AG04450 (cell line): ENCODE measurements at places on chromosomes 1 and 21. TPM values are rescaled to one million over a fixed set of nuclear protein-coding genes. Genes with fewer than 3 reads are reported as not detected.

ACTA1 gene
- not detected in 2 replicates for polyA plus RNA-seq

COL16A1 gene
- polyA plus RNA-seq, result 35.4 and 39.5 TPM in 2 replicates

GRCh38 chr1:213166852-213167251 is 115.8 kb downstream of the RPS6KC1 start:
- DNase-seq, result no peak

DNA sequence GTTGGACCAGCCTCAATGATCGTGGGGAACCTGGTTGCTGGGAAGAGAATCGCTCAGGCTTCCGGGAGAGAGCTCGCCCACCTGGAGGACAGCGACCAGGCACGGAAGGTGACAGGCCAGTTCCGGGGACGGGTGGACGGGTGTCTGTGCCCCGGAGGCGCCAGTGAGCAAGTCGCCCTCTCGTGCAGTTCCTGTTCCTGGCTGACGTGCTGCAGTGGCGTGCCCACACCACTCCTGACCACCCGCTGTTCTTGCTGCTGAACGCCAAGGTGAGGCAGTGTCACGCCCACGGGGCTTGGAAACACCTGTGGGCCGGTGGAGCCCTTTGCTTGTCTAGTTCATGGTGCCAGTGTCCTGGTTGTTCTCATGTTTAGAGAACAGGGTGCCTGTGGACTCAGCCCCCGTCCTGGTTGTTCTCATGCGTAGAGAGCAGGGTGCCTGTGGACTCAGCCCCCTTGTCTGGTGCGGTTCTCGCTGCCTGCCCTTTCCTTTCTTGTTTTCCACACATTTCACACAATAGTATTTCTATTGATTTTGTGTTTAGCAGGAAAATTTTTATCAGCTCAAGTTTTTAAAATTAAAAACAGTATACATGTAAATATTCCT is 53.1 kb downstream of the S100B start:
- DNase-seq, result no peak

DNA sequence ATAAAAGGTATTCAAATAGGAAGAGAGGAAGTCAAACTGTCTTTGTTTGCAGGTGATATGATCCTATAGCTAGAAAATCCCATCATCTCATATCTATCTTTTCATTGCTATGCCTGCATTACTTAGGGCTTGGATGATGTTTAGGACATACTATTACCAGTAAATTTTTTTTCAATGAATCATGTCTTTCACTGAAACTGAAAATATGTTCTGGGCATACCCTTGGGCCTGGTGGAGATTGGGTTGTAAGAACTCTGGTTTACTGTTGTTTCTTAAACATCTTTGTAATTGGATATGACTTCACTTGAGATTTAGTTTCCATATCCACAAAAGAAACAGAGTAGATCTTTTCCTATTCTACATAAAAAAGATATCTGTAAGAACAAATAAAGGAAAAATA is 502.2 kb upstream of the PRMT6 start:
- DNase-seq, result no peak

DNA sequence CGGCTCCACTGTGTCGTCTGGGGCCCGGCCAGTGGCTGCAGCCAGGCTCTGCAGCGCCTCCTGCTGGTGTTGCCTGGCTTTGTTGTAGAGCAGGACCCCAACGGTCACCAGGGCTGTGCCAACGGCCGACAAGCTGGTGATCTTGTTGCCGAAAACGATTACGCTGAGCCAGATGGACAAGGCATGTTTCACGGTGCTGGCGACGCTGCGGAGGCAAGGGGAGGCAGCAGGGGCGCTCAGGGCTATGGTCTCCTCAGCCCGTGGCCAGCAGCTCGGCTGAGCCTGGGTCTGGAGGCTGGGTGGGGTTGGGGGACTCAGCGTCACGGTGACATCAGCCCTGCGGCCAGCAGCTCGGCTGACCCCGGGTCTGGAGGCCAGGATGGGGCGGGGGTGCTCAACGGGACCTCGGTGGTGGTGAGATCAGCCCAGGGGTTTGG is 7.0 kb upstream of the CDK11B start:
- DNase-seq, result no peak

DNA sequence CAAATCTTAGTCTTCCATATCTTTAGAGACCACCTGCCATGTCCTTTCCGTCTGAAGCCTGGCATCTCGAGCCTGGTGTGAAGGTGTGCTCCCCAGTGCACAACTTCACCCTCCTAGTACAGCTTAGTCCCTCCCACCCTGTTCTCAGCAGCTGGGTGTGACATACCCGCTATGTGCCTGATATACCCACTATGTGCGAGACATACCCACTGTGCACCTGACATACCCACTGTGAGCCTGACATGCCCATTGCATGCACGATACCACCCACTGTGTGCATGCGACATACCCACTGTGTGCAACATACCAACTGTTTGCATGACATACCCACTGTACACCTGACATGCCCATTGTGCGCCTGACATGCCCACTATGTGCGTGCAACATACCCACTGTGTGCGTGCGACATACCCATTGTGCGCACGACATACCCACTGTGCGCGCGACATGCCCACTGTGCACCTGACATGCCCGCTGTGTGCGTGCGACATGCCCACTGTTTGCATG is 3.0 kb upstream of the RRP1 start:
- DNase-seq, result no peak
